ENCODE measurements at places on chromosomes 3 and 15.

DNA sequence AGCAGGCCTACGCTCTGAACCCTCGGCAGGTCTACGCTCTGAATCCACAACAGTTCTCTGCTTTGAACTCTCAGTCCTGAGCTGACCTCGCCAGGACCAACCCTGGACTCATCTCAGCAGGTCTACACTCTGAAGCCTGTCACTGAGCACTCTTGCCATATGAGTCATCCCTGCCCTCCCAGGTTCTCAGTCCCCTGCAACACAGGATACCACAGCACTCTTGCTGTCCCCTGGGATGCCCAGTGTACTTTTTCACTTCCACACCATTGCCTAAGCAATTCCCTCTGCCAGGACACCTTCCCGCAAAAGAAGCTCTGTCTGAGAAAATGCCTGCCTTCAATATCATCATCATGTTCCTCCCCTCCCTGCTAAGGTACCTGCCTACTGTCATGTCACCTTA, 42.0 kb downstream of the NUP210 start:
- no peak for DNase-seq

- no peak for DNase-seq
Observed at GRCh38 chr15:85003593-85004312, 22.1 kb downstream of the PDE8A start.

GRCh38 chr3:56458496-56459103, 9.7 kb downstream of the ERC2 start:
- no peak for DNase-seq

GRCh38 chr15:100940767-100941379, 21.7 kb downstream of the LRRK1 start:
- DNase-seq: no peak

GRCh38 chr3:140022066-140022770, 87.2 kb downstream of the CLSTN2 start:
- no peak for DNase-seq

DNA sequence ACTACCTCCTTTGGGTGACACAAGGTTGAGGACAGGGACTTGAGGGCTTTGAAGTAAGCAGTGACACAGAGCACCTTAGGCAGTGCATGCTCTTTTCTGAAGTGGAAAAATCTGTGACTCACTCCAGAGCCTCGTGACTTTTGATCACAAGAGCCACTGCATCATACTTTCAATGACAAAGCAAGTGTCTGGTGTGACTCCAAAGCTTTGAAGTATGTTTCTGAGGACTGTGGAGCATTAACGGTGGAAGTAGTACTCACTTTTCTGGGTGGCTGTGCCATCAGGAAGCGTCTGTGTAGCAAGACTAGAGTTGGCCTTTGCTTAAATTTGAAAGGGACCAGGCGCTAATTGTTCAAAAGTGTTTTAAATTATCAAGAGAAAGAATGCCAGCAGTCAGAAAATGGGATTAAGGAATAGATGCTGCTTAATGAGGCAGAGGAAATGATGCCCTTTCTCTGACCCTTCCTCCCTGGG, 210.7 kb upstream of the TRIM42 start:
- no peak for DNase-seq

DNA sequence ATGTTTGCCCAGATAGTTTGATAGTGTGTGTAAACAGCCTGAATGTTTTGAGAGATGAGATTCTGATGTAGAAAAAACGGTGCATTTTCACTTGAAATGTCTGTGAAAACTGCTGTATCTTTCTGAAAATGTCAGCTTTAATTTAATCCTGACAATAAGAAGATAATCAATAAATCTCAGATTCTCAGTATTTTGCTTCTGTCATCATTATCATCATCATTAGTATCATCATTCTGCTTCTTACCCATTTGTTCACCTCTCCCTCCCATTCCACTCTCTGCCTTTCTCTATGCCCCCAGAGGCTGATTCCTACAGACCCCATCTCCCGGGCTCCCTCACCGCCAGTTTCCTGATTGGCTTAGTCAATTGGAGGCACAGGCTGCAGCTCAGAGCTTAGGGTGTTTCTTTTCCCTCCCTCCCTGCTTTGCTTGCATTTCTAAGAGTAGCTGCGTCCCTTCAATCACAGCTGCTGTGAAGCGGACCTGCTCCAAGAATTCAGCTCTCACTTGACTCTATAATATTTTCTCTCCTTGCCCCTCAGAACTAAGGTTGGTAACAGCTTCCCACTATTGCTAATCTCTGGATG, 8.2 kb upstream of the SNTN start:
- DNase-seq: no peak

DNA sequence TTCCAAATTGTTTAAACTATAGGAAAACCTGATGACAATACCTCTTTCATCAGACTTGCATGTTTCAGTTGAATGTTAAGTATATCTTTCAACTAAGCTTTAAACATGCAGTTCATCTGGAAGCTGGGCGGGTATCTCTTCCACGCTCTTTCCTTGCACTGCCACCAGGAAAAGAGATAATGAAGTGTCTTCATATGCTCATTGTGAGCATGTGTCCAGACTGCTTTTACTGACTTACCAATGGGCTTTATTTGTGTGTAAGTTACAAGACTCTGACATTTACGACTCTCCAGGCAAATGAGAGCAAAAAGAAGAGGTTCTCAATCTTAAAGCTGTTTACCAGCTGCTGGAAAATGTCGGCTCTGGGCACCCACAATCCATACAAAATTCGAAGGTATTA, 52.8 kb downstream of the TMEM212 start:
- DNase-seq: no peak

GRCh38 chr3:105733356-105733755, 135.5 kb downstream of the CBLB start:
- no peak for DNase-seq

DNA sequence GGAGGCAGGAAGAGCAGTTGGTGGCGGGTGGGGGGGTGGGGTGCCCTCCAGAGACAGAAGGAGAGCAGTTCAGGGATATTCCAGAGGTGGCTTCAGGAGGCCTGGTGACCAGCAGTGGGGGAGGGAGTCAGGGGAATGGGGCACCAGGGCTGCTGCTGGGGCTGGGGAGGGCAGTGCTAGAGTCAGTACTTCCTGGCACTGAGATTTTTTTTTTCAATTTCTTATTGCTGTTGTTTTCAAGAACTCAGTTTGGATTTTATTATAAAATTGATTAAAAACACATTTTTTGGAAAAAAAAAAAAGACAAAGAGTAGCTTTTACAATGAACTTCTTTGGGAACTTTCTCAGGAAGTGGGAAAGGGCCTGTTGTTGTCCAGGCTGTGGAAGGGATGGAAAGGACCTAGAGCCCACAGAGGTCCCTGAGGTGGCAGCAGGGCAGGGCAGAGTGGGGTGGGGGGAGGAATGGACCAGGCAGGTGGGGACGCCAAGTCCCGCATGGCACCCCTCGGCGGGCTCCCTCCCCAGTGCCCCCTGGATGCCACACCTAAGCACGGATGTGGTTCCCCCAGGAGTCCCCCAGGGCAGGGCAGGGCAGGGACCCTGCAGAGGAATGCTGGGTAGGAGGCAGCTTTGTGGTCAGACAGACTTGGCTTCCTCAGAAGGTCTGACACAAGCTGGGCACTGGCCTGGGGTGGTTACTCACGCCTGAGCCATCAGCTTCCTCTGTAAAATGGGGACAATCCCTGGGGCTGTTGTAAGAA, 8.5 kb upstream of the ANPEP start:
- no peak for DNase-seq

DNA sequence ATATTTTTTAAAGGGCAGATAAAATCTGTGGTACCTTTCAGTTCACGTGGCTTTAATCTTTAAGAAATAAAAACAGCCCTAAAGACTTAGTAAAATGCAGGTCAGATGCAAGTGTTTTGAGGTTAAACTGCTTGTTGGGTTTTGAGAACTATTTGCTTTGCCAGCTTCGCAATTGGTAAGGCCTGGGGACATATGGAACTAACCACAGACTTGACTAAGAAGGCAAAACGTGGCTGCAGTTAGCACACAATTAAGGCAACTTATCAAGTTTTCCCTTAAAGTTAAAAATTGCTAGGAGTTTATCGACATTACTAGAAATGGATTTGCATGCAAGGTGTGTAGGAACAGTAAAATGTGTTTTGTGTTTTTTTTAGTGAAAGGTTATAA, 206.9 kb downstream of the ZNF385D start:
- DNase-seq: no peak

Measured in stimulated activated CD4-positive, alpha-beta T cell treated with anti-CD3 and anti-CD28 coated beads, Interleukin-4, amount 100 ng/mL, for 24 hours (primary cell).